ENCODE measurements at places on chromosomes 2 and 18.
A peak's percentile ranks its signal among the peaks of the same experiment; 100 is the strongest.

DNA sequence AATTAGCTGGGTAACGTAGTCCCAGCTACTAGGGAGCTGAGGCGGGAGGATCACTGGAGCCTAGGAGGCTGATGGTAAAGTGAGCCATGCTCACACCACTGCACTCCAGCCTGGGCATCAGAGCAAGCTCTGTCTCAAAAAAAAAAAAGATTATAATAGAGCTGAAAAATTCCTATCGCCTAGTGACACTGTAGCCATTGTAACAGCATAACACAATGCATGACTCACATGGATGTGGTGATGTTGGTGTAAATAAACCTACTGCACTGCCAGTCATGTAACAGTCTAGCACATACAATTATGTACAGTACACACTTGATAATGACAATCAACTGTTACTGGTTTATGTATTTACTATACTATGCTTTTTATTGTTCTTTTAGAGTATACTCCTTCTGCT is 39.6 kb downstream of the MGAT4A start:
- no peak for DNase-seq

DNA sequence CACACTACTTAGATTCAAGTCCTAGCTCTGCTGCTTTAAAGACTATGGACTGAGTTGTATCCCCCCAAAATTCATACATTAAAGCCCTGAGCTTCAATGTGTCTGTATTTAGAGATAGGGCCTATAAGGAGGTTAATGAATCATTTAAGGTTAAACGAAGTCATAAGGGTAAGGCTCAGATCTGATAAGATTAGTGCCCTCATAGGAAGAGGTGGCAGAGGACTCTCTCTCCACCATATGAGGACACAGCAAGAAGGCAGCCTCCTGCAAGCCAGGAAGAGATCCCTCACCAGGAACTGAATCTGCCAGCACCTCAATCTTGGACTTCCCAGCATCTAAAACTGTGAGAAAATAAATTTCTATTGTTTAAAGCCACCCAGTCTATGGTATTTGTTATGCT is 3.1 kb upstream of the CYTIP start:
- DNase-seq: no peak

GRCh38 chr2:181152701-181153100 is 172.3 kb downstream of the UBE2E3 start:
- no peak for DNase-seq

DNA sequence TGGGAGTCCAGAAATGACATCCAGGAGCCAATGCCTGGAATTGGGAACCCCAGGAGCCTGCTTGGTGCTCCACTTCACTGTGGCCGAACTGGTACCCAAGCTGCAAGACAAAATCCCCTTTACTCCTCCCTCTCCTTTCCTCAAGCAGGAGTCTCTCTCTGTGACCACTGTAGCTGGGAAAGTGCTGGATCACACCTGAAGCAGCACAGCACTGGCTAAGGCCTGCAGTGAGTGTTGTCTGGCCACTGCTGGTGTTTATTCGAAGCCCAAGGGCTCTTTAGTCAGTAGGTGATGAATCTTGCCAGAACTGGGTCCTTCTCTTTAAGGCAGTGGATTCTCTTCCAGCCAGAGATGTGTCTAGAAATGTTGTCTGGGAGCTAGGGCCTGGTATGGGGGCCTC is 26.4 kb downstream of the STPG4 start:
- no peak for DNase-seq

- no peak for DNase-seq
Measured at GRCh38 chr18:54967786-54968185, 8.5 kb upstream of the CCDC68 start.

- DNase-seq: no peak
Measured at GRCh38 chr2:3958969-3959368, 255.6 kb downstream of the DCDC2C start.

GRCh38 chr2:24382363-24383073 is 22.2 kb upstream of the ITSN2 start:
- DNase-seq: peak; percentile 43

DNA sequence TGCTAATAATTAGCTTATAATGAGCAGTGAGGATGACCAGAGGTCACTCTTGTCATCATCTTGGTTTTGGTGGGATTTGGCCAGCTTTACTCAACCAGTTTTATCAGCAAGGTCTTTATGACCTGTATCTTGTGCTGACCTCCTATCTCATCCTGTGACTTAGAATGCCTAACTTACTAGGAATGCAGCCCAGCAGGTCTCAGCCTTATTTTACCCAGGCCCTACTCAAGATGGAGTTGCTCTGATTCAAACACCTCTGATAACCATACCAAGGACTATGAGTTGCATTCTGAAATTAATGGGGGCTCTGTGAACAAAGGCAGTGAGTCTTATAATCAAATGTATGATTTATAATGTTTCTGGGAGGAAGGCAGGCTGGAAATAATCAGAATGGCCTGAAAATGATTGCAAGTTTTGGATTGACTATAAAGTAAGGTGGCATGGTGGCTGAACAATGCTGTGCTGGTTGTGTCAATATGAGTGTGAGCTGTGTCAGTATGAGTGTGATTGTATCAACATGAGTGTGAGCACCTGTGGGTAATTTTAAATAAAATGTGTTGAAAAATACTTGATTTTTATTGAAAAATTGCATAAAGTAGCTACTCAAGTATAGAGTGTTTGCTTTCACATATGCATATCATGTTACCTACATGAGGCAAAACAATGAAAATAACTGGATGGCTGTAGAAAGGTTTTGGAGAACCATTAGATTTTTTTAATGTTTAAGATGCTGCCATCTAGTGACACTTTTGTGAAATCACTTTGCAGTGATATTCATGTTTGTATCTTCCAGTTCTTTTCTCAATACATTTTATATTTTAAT is 103.0 kb downstream of the KYNU start:
- no peak for DNase-seq

- peak; percentile 25 for DNase-seq
Measured at GRCh38 chr2:233350708-233351107, 3.6 kb upstream of the DGKD start.

DNA sequence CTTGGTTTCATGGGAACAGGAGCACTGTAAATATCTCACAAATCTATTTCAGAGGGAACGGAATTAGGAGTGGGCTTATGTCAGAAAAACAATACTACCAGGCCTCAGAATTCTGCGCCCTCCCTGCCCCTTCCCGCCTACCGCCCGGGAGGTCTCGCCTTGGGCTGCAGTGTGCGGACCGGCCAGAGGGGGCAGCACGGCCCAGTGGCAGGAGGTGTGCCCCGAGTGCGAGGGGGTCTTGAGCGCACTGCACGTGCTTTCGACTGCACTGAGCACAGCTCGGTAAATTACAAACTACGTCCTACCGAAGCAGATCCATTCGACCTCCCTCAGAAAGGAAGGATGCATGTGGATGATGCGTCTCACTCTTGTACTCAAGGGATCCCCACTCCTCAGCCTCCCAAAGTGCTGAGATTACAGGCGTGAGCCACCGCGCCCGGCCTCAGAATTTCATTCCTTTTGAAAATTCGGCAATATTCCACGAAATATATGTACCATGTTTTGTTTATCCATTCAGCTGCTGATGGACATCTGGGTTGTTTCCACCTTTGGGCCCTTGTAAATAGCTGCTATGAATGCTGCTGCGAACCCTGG is 297.0 kb downstream of the BCL2 start:
- DNase-seq: no peak

GRCh38 chr2:28436525-28437051 is 43.9 kb downstream of the FOSL2 start:
- DNase-seq: no peak

DNA sequence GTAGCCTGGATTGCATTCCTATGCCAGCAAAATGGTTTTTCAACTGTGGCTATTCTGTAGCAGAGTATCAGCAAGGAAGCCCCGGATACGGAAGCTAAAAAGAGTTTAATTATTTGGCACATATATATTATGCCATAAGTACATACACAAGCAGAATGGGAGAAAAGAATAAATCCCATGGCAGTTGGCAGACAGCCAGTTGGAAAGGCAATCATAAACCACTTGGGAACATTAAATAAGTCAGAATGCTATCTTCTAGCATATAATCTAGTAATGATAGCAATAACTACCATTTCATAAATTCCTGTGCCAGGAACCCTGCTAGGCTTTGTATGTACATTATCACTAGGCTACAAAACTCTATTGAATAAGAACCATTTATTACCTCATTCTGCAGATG is 26.0 kb downstream of the GALNT5 start:
- DNase-seq: no peak

GRCh38 chr2:3291750-3292149 is 85.9 kb downstream of the EIPR1 start:
- no peak for DNase-seq

DNA sequence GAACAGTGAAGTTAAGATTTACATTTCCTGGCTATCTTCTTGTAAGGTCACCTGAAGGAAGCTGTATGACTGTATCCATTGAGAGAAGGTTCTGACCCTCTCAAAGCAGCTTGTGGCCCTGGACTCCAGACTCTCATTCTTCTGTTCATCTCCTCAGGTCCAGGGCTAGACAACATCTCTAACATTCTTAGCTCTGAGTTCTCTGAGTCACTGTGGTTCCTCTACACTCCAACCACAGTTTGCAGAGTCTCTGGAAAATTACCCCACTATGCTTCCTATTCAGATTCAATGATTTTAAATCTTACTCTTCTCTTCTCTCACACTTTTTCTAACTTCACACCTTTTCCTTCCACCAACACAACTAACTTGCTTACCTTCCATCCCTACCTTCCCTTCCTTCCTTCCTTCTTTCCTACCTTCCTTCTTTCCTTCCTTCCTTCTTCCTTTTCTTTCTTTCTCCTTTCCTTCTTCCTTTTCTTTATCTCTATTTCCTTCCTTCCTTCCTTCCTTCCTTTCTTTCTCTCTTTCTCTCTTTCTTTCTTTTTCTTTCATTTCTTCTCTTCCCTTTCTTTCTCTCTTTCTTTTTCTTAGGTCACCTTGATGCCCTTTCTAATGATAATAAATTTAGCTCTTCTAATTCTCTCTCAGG is 824.3 kb upstream of the ZEB2 start:
- DNase-seq: no peak

GRCh38 chr2:25821225-25822056 is 56.8 kb downstream of the ASXL2 start:
- no peak for DNase-seq
